ENCODE measurements at places on chromosomes 1 and 21. TPM values are rescaled to one million over a fixed set of nuclear protein-coding genes. Genes with fewer than 3 reads are reported as not detected.

DNA sequence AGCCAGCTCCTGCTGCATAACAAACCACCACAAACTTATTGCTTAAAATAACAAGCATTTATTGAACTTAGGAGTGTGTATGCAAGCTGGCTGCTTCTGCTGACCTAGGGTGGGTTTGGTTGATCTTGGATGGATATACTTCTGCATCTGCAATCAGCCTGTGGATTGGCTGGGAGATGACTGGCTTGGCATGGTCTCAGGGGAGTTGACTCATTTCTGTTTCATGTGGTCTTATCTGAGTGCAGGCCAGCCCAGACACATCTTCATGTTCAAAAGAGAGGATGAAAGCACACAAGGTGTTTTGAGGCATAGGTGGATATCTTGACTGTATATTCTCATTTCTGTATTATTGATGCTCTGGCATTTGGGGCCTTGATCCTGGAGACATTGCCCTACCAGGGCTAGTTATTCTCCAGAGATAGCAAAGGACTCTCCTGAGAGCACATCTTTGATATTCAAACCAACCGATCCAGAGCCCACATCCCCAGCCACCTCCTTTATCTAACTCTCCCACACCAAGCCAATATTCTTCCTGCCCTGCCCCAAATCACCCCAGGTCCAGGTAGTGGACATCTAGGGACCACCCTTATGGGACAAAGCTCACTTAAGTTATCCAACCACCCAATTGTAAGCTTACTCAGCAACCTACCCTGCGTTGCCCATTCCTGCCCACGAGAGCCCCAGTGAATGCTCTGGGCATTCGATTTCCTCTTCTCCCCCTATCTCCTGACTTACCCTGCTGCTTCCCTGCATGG lies 350.8 kb downstream of the PTPRU start:
- DNase-seq = no peak

- DNase-seq = no peak
These were observed 22.8 kb downstream of the SYF2 start for GRCh38 chr1:25209516-25209915.

- DNase-seq = no peak
These were observed 2.2 kb downstream of the CAMK1G start for GRCh38 chr1:209585672-209586071.

- DNase-seq = no peak
These were observed 7.1 kb upstream of the ACTA1 start for GRCh38 chr1:229440851-229441537.

DNA sequence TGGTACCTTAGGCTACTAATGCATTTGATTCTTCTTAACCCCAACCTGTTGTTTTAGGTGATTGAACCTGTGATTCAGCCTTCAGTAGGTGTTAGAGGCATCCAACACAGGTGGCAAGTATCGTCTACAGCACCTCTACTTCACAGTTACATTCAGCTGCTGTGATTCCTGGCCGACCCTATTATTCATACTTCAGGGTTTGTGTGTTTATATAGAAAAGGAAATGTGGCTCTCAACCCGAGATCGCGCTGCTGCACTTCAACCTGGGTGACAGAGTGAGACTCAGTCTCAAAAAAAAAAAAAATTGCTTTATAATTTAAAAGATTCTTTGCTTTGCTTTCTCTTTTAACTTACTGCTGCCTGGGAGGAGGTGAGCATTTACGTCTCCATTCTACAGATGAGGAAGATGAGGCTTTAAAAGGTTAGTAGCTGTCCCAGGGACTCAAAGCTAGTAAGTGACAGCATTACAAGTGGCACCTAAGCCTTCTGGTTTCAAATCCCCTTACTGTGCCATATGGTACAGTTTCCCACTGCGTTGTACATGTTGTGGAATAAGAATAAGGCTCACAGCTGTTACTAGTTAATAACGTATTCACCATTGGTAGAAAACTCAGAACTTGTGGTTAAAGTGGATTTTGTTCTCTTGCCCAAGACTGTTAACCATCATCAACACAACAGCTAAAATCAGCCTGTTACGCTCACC lies 9.9 kb upstream of the GPR25 start:
- no peak for DNase-seq

- DNase-seq = no peak
These were observed 38.9 kb upstream of the ERO1B start for GRCh38 chr1:236320671-236321070.

GRCh38 chr1:58312461-58312860 lies 234.1 kb downstream of the OMA1 start:
- DNase-seq = no peak

DNA sequence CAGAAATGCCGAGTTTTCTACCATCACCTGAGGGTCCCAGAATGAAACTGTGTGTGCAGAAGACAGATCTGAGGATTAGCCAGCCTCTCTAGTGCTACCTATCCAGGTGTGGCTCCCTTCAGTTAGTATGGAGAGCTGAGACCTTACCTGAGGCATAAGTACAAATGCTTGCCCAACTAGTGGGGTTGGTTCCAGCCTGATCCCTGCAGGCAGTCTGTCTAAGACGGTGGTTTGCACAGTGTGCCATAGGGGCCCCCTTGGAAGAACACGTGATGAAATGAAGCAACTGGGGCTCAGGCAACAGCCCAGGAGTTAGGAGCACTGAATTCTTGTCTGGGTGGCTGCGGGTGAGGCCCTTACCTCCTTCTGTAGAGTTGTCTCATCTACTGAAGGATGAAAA lies 15.6 kb downstream of the S100A7A start:
- no peak for DNase-seq

DNA sequence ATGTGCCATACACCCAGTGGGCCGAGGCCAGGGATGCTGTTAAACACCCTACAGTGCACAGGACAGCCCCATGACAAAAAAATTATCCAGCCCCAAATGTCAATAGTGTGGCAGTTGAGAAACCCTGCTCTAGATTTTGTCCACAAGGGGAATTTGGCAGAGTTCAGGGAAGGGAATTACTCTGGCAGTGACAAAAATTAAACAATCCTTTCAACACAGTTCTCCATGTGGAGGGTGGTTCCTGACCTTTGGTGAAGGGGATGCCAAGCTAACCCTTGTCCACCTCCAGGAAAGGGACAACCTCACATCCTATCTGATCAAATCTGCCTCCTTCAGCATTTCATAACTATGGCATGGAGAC lies 28.4 kb upstream of the CD84 start:
- no peak for DNase-seq

GRCh38 chr1:66739401-66740157 lies 12.7 kb upstream of the DYNLT5 start:
- no peak for DNase-seq

DNA sequence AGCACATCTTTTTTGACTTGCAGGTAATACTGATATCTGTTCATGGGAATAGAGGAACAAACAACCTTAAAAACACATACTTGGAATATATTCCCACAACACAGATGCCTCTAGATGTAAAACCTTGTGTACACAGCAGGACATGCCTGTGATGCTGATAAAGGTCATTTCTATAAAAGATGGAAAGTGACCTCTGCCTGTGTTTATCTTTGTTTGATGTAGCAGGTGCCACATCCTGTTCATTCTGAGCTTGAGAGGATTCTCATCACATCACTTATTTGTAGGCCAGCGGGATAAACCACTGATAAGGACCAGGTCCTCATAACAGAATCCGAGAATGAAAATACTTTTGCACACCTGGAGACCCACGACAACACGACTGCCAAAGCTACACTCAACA lies 133.7 kb downstream of the SMYD2 start:
- no peak for DNase-seq

- DNase-seq = no peak
These were observed 7.4 kb upstream of the MEX3A start for GRCh38 chr1:156089704-156090103.

DNA sequence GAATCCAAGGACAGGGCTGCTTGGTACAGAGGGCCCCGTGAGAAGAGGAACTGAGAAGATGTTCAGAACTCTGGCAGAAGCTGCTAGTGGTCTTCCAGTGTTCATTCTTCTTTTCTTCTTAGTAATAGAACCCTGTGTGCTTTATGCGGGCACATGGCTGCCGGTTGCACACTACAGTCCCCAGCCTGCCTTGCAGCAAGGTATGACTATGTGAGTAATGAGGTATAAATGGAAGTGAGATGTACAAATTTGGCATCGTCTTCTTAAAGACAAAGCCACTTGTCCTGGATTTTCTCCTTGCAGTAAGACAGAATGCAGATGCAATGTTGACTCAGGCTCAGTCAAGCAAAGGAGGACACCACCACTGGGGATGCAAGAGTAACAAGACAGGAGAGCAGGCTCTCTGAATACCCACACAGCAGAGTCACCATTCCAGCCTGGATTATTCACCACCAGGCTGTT lies 15.0 kb upstream of the ATP1B1 start:
- DNase-seq = no peak

- no peak for DNase-seq
These were observed 223.1 kb downstream of the CAMTA1 start for GRCh38 chr1:7008331-7008730.

DNA sequence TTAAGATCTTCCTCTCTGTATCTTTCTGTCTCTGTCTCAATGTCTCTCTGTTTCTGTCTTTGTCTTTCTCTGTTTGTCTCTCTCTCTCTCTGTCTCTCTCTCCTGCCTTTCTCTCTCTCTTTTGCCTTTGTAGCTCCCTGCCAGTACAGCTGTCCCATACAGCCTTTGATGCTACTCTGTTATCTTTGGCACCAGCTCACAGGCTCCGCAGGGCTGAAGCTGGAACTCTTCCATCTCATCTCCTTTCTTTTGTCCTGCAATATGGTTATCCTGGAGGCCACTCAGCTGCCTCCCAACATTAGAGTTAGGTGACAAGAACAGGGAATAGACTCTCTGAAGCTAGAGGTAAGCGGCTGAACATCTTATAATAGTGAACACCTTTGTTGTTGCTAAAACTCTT lies 354.3 kb upstream of the NEGR1 start:
- DNase-seq = no peak

DNA sequence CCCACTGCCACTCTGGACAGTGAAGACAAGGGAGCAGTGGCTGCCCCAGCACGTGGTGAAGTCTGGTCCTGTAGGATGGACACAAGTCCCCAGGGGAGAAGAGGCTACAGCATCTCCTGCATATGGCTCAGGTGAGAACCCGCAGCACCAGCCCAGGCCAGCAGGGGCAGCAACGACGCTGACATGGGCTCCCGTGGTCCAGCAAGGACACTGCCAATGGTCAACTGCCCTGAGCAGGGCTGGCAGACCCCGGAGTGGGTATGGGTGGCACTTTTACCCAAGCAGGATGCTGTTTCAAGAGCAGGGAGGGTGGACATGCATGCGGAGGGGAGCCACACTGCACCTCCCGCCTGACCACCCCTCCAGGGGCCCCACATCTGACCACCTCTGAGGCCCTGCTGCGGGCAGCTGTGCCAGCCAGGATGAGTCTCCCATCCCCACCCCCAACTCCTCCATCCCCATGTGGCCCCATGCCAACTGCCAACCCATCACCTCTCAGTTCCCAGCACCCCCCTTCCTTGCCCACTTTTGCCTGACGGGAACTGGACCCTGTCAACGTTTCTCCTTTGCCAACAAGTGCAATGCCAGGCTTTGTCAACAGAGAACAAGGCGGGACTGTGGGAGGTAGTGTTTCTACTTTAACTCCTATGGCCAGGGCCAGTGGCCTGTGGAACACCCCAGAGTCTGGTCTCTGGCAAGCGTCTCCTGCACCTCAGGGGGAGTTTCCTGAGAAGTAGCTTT lies 8.6 kb downstream of the MORN1 start:
- DNase-seq = no peak

DNA sequence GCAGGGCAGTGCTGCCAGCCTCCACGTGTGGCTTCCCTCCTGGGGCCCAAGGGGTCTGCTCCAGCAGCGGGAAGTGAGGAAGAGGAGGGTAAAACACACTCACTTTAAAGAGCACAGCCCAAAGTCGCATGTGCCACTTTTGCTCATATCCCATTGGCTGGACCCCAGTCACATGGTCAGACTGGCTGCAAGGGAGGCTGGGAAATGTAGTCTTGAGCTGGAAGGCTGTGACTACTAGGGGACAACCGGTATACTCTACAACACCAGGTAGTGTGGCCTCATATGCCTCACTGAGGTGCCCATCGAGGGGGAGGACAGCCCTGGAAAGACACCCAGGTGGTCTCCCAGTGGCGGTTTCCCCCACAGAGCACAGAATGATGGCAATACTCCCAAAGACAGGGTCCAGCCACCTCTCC lies 45.2 kb downstream of the CAMK2N1 start:
- peak; percentile 12 for DNase-seq

DNA sequence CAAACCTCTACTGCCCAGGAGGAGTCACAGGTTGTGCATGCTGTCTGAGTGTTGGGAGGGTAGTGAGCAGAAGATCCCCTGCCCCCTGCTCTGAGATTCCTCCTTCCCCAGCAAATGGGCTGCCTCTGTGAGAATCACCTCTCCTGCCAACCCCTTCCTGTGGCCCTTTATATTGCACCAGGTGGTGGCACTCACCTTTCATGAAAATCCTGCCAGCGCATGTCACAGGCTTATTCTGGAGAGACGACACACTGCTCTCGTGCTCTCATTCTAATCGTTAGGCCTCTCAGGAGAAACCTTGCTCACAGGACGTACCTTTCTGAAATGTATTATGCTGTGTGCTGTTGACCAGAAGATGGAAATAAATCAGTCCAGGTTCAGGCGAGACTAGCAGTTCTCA lies 113.7 kb downstream of the RGL1 start:
- no peak for DNase-seq

DNA sequence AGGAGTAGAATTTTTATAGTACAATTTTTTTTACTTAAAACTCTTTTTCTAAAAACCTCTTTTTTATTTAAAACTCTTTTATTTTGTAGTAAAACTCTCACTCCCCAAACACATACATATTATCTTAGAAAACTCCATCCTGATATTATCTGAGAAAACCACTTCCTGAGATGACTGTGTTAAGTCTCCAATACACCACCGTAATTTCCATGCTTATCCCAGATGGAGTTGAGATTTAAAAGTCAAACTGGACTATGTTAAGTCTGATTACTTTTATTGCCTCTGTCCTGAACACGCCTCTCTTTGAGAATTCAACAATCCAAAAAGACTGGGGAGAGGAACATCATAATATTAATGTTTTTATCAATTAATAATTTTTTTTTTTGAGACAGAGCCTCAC lies 3.7 kb downstream of the SEC16B start:
- no peak for DNase-seq

- DNase-seq = no peak
These were observed 4.9 kb upstream of the S100A8 start for GRCh38 chr1:153395776-153396175.

GRCh38 chr21:39336457-39337008 lies 12.4 kb downstream of the HMGN1 start:
- DNase-seq = no peak

Gene ANKRD65
- total RNA-seq = 0.15 TPM

Gene FAM89A
- 18.1 TPM for total RNA-seq

Gene TP73
- total RNA-seq = 0.08 TPM

Gene AUNIP
- total RNA-seq = 4.1 TPM

Gene MX2
- total RNA-seq = 6.1 TPM

Gene FCRLB
- not detected for total RNA-seq

Gene CYYR1
- not detected for total RNA-seq

Gene UBE2U
- total RNA-seq = not detected

Gene FMO4
- total RNA-seq = 1.3 TPM

Gene GOLT1A
- total RNA-seq = not detected

Gene RORC
- total RNA-seq = 1.1 TPM

Gene IFI44
- total RNA-seq = 7.2 TPM

Data from activated T-cell treated with anti-CD3 and anti-CD28 coated beads, Interleukin-2, amount 50 U/mL, for 4 hours (primary cell).